ENCODE measurements at places on chromosomes 6 and 20.

- no peak for DNase-seq
Observed at GRCh38 chr6:36068012-36068392, 40.4 kb downstream of the MAPK14 start.

DNA sequence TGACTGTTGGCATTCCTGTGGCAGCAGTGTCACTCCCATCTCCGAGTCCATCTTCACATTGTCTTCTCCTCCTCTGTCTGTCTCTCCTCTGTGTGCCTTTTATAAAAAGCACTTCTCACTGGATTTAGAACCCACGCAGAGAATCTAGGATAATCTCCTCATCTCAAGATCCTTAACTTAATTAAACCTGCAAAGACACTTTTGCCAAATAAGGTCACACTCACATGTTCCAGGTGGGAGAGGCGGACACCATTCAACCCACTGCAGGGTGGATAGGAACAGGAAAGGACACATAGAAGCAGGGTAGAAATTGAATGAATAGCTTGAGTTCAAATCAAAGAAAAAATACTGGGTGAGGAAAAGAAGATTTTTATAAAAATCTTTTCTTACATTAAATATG is 292.5 kb downstream of the PHACTR1 start:
- no peak for DNase-seq

GRCh38 chr6:141914646-141915045 is 218.1 kb upstream of the GJE1 start:
- DNase-seq = peak; percentile 13

DNA sequence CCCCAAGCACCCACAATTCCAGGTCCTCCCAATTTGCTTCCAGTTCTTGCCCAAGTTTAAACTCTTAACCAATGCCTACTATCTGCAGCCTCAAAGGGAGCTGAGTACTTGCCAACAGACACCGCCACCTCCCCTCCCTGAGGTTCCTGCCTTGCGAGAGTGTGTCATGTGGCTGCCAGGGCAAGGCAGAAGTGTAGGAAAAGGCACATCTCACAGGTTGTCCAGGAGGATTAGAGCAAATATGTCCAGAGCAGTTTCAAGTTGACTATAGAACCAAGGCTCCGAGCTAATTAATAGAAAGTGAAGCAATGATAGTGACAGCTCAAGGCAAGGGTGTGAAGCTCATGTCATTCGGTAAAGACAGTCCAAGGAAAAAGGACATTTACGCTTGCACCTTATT is 127.8 kb downstream of the ATXN1 start:
- no peak for DNase-seq

DNA sequence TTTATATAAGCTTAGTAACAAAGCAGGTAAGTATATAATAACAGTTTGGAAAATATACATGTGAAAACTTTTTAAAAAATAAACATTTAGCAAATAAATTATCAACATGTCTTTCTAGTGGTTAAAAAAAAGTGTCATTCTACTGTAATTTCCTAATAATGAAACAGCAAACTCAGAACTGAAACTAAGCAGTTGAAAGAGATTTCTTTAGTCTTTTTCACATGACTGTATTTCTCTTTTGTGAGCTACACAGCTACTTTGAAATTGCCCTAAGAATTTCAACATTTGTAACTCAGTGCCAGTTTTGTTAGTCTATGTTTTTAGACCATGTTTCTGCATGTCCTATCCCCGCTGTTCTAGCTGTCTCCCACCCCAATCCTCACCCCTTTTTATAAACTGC is 28.4 kb upstream of the SDHAF4 start:
- DNase-seq = no peak

- no peak for DNase-seq
Observed at GRCh38 chr6:66865771-66866170, 1158.7 kb upstream of the EYS start.

DNA sequence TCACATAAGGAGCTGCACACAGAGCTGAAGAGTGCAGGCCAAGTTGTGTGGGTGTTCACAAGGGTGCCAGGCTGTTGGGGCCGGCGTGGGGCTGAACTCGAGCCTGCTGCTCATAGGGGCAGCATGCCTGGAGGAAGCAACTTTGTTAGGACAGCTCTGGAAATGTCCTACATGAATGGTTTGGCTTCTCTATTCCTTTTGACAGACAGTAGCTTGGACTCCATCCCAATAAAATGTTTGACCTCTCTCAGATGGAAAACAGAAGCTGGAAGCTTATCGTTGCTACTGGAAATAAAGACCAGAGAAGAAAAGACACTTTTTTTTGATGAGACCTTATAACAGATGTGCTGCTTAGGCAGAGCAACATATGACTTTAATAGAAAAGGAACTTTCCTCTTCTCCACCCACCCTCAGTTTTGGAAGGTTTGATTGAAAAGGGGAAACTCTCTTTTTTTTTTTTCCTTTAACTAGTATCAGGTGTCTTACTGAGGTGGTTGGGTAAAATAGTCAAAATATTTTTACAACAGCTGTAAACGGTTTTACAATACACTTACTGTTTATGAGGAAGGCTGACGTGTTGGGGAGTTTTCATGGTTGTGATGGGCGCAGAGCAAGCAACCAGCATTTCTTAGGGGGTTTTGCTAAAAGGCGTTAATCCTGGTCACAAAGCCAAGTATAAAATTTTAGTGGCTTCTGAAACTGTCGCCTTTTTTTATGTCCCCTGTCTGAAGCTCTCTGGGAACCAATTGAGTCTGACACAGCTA is 80.7 kb upstream of the EEF1E1 start:
- DNase-seq = no peak

DNA sequence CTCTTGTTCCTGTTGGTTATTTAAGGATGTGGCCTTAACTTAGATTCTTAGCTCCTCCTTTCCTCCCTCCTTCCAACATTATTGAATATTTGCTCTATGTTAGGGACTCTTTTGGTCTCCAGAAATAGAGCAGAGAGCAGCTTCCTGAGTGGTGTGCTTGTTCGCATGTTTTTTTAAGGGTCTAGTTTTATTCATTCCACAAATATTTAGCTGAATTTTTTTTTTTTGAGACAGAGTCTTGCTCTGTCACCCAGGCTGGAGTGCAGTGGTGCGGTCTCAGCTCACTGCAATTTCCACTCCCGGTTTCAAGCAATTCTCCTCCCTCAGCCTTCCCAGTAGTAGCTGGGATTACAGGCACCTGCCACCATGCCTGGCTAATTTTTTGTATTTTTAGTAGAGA is 169.2 kb downstream of the ZFAND3 start:
- no peak for DNase-seq

- DNase-seq = no peak
Observed at GRCh38 chr20:51715856-51716185, 52.4 kb downstream of the ATP9A start.

Measured in Daoy (cell line).